T-helper 2 cell treated with Interferon-gamma antibody and Interleukin-4, amounts not matched to agents 100 ng/mL and 5 ng/mL, for 36 hours (primary cell): ENCODE measurements at places on chromosomes 5 and 9. TPM values are rescaled to one million over a fixed set of nuclear protein-coding genes. Genes with fewer than 3 reads are reported as not detected.

KIAA0825 gene
- 1.1 and 1.3 TPM in 2 replicates for total RNA-seq

MYOT gene
- total RNA-seq: not detected in 2 replicates

ACTBL2 gene
- total RNA-seq: not detected in 2 replicates

DELE1 gene
- 82.5 and 84.0 TPM in 2 replicates for total RNA-seq

SAXO1 gene
- total RNA-seq: not detected in 2 replicates

PCDHB12 gene
- total RNA-seq: not detected in 2 replicates

IFNE gene
- total RNA-seq: not detected in 2 replicates

ENTREP1 gene
- total RNA-seq: 0.05 TPM in 1 of 2 replicates, not detected in the other

EGFLAM gene
- not detected in 2 replicates for total RNA-seq

ARHGEF37 gene
- total RNA-seq: 0.68 and 0.80 TPM in 2 replicates

TAF11L10 gene
- total RNA-seq: not detected in 2 replicates

TTLL11 gene
- total RNA-seq: 2.3 and 2.7 TPM in 2 replicates
